Activated naive CD4-positive, alpha-beta T cell treated with anti-CD3 and anti-CD28 coated beads, Interleukin-2, amount 50 U/mL, for 16 hours (primary cell): ENCODE measurements at places on chromosomes 5 and 9.

DNA sequence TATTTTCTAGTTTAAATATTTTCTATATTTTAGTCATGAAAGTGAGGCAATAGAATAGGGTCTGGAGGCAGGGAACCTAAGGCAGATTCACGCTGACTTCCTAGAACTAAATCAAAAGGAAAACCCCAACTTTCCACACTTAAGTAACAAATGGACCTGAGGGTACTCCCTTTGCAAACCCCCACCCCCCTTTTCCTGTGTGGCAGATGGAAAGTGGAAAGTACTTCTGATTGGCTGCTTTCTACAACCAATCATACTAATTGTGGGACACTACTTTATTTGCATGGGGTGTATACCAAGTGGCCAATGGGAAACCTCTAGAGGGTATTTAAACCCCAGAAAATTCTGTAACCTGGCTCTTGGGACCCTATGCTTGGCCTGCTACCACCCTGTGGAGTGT, 4.8 kb upstream of the CENPH start:
- no peak for DNase-seq

GRCh38 chr5:92703976-92704375, 877.0 kb downstream of the NR2F1-AS1 start:
- no peak for DNase-seq

- no peak for DNase-seq
Observed at GRCh38 chr5:35162848-35163709, 67.2 kb downstream of the PRLR start.

- DNase-seq = no peak
Observed at GRCh38 chr9:7894231-7894630, 94.7 kb upstream of the DMAC1 start.

GRCh38 chr5:108379722-108380530, 2.0 kb downstream of the FBXL17 start:
- DNase-seq = no peak

GRCh38 chr5:67435032-67435431, 238.4 kb upstream of the CD180 start:
- DNase-seq = no peak
